ENCODE measurements at places on chromosomes 1 and 21. TPM values are rescaled to one million over a fixed set of nuclear protein-coding genes. Genes with fewer than 3 reads are reported as not detected.

- no peak for DNase-seq
Measured at GRCh38 chr1:208682664-208683013, 438.5 kb upstream of the PLXNA2 start.

GRCh38 chr1:118990513-118991152, 2.5 kb upstream of the TBX15 start:
- DNase-seq = no peak

GRCh38 chr1:6168947-6169586, 11.1 kb downstream of the CHD5 start:
- DNase-seq = no peak

DNA sequence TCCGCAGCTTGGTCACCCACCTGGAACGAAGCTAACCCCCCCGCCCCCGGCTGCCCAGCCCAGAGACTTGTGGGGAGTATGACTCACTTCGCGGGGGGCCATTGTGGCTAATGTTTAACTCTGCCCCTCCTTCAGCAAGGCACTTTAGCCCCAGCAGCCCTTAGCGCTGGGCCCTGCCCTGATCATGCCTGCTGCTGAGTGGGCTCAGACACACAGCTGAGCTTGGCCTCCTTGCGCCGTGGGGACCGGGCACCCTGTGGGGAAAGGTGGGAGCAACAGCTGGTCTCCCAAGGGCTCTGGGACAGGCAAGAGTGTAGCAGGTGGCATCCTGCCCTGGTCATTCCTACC, 6.3 kb upstream of the LAD1 start:
- peak; percentile 7 for DNase-seq

GRCh38 chr1:216032961-216033614, 390.2 kb downstream of the USH2A start:
- DNase-seq = no peak

OR2L8 gene
- total RNA-seq = not detected

DNA sequence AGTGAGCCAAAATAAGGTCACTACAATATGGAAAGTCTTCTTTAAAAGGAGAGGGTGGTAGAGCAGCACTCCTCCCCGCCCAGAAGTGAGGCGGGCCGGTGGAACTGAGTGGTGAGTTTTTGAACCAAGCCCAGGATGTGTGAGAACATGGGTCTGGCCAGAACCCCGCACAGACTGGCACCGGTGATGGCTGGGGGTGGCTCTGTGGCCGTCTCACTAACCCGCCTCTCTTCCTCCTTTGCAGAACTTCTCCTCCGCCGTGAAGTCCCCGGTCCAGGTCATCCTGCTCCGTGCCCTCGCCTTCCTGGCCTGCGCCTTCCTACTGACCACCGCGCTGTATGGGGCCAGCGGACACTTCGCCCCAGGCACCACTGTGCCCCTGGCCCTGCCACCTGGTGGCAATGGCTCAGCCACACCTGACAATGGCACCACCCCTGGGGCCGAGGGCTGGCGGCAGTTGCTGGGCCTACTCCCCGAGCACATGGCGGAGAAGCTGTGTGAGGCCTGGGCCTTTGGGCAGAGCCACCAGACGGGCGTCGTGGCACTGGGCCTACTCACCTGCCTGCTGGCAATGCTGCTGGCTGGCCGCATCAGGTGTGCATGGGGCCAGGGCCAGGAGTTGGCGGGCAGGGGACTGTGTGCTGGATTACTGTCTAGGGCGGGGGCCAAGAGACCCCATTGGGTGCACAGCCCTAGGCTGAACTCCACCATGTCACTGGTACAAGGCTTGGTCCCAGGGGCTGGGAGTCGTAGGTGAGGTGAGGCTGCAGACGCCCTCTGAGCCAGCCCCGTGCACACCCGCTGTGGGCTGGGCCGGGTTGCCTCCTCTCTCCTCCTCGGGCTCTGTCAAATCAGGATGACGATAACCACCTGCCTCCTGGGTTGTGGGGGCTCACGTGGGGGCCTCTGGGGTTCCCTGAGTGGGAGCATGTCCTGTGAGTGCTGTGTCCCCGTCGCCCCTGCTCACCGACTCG, 12.4 kb downstream of the TMEM201 start:
- DNase-seq = no peak

ADAMTS5 gene
- 14.1 TPM for total RNA-seq

DNA sequence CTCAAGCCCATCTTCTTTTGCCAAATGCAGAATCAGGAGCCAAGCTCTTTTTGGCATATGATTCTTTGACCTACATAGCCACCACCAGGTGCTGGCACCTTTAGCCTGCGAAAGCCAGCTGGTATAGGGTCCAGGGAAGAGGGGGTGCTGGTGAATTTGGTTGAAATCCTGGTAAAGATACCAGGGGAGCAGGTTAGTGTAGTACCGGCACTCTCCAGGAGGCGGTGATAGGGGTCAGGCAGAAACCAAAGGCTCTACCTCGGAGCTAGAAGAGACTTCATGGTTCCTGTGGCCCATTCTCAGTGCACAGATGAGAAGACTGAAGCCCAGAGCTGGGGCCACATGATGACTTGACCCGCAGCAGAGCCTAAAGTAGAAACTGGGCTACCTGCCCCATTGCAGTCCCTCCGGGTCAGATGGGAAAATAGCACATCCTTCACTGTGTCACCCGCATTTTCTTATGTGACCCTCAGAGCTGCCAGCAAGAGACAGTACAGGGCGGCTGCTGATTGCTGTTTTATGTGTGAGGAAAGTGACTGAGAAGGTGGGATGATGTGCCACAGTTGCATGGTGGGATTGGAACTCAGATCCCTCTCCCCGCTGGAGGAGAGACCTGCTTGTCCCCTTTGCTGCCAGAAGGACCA, 36.0 kb upstream of the IL19 start:
- no peak for DNase-seq

GRCh38 chr1:83641206-83641658, 357.7 kb downstream of the TTLL7 start:
- no peak for DNase-seq

- no peak for DNase-seq
Measured at GRCh38 chr1:24366707-24367106, 46.9 kb downstream of the STPG1 start.

GRCh38 chr1:27318136-27318535, 3.8 kb upstream of the TMEM222 start:
- DNase-seq = no peak

ANKRD45 gene
- total RNA-seq = 1.8 TPM

DNA sequence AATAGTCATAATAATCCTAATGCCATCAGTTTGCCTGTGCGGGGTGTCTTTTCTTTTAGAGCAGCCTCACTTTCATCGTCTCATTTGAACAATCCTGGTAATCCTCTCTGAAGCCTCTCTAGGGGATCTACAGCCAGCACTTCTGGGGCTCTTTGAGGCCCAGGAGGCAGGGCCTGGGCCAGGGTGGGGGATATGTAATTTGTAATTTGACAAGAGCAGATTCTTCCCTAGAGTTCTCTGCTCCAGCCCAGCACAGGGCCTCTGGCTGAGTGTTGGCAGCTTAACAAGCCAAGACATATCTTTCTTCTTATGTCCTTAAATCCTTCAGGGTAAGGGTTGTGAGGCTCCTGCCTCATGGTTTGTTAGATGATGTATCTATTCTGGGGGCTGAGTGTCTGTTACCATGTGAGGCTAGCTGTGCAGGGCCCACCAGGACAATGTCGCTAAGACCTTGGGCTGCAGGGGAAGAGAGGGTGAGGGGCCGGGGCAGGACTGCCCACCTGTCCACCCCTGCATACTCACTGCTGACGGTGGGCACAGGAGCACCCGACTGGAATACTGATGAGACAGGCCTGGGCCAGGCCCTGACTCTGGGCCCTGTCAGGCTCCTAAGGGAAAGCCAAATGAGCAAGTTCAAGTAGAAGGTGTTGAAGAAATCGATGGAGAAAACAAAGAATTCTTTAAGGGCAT, 45.3 kb upstream of the PARP1 start:
- no peak for DNase-seq

- DNase-seq = no peak
Measured at GRCh38 chr1:218166268-218166945, 118.7 kb upstream of the RRP15 start.

- DNase-seq = no peak
Measured at GRCh38 chr1:59788825-59789224, 25.9 kb upstream of the HOOK1 start.

DNA sequence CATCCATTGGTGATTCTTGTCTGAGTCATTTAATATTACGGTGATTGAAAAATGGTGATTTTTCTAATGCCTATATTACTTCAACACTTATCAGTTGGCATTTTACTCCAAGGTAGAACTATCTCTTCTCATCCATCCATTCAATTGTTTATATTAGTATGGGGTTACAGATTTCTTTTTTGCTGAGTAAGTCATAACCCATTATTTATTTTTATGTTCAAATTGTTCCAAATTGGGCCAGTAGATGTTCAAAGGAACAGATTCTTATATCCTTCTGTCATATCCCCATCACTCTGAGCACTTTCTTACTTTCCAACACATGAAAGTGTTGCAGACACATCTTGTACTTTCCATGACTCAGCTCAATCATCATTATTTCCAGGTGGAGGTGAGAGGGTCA, 466.8 kb upstream of the CAMK1G start:
- no peak for DNase-seq

DNA sequence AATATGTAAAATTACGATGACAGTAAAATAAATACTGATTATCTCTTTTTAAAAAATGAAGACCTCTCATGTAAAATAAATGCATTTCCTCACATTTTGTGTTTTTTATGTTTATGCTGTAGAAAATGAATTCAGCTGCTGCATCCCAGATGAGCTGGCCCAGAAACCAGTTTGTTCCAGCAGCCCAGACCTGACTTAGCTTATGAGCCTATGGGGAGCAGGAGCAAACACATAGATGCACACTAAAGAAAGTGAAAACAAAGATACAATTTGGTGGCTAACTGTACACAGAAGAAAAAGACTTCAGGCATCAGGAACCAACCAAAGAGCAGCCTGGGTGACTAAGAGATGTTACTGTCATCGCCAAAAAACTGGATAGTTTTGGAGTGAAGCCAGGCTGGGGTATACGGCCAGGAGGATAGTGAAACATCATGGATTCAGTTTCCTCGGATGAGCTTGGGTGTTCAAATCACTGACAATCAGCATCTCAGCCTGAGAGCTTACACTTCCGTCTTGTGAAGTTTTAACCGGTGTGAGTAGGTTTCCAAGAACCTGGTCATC, 113.9 kb upstream of the BACE2 start:
- DNase-seq = no peak

KRTAP26-1 gene
- not detected for total RNA-seq

DNA sequence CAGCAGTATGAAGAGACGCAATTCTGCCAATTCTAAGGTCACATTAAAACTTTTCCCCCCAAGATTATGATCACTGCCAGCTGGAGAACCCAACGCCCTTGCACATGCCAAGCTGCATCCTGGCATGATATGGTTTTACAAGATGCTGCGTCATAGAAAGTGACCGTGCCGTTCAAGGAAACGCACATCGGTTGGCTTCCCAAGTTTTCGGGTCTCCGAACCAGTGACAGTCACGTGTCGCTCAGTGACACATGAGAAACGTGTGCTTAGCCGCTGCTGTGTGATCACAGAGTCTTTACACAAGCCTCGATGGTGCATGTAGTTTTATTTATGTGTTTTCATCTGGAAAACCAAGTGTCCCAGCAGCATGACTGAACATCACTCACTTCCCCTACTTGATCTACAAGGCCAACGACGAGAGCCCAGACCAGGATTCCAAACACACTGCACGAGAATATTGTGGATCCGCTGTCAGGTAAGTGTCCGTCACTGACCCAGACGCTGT, 7.4 kb downstream of the SMIM1 start:
- DNase-seq = no peak

GRCh38 chr1:67515324-67516080, 85.3 kb upstream of the SERBP1 start:
- no peak for DNase-seq

Measured in astrocyte (in vitro differentiated cells and primary cell).